ENCODE measurements at places on chromosomes 3 and 15.

DNA sequence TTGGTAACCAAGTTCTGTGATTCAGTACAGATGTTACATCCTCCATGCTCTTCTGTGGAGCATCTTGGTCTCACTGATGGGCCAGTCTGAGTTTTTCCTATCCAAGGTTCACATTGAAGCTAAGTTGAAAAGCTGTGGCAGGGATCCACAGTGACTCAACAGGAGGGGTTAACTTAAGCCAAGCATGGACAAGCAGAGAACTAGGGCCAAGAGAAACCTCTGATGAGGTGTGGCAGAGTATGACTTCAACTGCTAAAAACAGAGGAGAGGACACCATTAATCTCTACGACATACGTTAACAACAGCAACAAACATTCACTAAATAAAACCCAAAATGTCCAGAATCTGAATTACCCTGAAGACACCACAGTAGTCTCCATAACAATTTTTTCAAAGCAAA is 268.1 kb upstream of the UBE2E2 start:
- no peak for DNase-seq

DNA sequence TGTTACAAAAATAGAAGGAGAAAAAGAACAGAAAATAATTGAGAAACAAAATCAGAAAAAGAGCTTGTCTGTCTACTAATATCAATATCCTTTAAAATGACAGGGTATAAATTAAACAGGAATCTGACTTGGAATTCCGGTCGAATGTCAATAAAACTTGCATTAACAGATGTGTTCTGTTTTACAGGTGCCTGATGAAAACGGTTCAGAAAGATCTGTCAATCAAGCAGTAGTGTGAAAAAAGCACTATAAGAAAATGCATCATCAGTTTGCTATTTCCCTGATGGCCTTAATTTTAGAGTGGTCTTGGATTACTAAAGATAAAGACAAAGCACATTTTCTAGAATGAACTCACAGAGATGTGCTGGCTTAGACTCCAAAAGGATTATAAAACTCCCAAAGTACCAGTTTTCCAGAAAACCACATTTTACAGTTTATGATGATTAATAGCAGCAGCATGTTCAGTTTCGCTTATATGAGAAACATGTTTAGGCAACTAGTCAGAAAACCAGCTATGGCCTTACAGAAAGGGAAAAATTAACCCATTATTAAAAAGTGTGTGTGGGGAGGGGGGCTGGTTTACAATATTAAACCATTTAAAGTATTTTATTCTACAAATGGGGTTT is 8.2 kb upstream of the C3orf38 start:
- DNase-seq: no peak

GRCh38 chr3:12472796-12473195 is 11.5 kb upstream of the TSEN2 start:
- DNase-seq: no peak

DNA sequence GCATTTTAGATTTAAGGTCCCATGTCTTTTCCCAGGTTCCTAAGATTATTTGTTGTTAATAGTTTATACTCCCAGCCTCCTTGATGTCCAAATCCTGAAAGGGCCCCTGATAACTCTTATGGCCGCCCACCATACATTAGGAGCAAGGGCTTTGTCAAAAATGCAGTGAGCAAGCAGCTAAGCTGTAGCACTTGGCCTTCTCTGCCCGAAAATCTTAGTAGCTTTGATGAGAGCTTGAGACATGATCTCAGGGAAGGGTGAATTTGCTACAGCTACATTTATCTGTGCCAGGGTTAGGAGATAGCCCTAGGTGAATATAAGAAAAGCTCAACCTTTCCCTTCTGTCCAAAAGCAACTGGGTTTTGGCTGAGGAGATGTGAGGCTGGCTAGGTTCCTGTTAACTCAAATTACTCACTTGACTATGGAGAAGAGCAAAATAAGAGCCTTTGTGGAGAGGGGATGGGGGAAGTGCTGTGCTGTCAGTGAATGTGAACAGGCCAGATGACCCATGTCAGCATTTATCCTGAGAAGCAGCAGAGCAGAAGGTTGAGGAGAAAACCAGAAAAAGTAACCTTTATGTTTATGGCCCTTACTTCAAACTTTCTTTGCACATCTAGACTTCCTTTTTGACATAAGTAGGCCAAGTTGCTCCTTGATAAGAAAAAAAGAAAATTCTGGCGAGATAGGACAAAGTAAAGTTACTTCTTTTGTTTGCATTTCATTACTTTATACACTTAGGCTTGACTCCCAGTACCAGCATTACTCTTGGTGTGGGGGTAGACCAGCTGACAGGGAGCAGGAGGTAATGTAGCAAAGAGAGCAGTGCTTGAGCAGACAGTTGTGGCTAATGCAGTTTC is 21.1 kb downstream of the MAPK6 start:
- DNase-seq: peak; percentile 63

DNA sequence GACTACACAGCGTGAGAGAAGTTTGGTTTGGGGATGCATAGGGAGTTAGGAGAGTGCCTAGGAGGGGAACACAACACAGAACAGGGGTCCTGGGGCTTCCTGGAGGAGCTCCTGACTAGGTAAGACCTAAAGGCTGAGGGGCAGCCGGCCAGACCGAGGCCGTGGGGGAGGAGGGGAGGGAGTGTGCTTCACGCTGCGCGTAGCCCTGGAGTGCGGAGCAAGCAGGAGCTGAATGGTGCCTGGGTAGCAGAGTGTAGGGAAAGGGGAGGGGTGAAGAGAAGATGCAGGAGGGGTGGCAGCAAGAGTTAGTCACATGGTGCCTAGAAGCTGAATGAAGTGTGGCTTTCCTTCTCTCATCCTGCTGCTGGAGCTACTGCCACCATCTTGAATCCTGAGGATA is 32.4 kb upstream of the HHATL start:
- DNase-seq: no peak

GRCh38 chr3:34020726-34021680 is 222.6 kb downstream of the PDCD6IP start:
- DNase-seq: peak; percentile 48

DNA sequence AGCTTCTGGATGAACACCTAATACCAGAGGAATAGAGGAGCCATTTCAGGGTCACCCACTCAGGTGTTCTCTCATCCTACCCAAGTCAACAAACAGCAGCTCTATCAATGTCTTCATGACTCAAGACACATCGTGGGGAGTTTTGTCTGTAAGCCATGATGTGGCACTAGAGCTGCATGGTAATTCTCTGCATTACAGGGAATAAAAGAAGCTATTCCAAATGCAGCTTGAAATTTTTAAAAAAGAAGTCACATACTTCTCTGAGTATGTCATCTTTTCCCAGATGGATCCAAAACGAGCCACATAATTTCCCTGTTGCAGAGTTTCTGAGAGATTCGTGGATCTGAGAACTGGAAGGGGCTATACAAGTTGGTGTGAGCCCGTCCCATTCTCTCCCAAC is 6.1 kb upstream of the THSD4 start:
- DNase-seq: no peak

- DNase-seq: no peak
Measured at GRCh38 chr3:105733356-105733755, 135.5 kb downstream of the CBLB start.

DNA sequence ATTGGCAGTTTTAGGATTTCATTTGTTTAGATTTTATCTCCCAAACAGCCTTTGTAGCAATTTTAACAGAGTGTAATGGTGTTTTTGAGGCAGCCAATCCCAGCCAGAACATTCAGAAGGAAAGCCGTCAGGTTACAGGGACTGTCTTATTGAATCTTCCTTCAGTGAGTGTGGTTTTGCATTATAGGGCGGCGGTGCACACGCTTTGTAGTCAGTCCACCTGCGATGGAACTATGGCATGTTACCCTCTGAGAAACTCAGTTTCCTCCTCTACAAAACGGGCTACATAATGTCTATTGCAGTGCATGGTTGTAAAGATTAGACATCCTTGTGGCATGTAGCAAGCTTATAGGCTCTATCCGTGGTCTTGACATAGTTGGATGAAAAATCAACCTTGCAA is 1.0 kb downstream of the LRRC28 start:
- DNase-seq: no peak

DNA sequence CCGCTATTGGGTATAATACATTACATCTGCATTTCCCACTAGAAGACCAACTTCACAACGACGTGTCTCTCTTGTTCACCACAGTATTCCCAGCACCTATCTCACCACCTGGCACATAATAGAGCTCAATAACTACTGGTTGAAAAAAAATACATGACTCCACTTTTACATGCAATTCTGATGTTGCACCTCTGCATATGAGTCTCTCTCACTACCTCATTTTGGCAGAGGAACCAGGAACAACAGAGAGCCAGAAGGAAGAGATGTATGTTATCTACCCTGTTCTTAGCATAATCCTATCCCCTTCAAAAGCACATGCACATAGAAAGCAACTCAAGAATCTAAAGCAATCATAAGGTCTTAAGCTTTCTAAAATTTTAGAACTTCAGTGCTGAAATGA is 61.6 kb downstream of the SHQ1 start:
- no peak for DNase-seq

DNA sequence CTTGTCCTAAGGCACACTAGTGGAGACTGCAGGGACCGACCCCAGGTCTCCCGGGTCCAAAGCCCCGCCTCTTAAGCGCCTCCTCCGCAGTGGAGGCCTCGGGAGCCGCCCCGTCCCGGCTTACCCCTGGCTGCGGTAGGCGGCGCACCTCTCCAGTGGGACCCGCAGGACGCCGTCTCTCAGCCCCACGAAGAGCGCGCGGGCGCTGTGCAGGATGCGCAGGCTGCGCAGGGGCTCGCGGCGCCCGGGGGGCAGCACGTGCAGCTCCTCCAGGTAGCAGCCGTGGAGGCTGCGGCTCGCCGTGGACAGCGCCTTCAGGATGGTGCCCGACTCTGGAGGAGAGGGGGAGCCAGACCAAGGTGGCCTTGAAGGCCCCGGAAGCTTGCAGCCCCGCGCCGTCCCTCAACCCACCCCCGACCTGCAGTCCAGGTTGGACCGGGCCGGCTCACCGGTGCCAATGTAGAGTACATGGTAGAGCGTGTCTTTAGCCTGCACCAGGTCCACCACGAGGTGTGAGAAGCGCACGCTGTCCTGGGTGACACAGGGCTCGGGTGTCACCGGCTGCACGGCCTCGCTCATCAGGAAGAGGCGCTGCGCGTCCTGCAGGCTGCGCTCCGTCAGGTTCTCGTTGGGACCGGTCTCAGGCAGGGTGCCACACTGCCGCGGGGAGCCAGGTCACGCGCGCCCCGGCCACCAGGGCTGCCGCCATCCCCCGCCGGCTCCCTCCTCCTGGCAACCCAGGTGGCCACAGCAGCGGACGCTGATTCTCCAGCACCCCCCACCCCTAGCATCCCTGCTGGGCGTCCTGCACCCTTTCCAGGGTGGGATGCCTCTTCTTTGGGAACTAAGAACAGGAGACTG is 105.5 kb downstream of the SEMA5B start:
- no peak for DNase-seq

- peak; percentile 18 for DNase-seq
Measured at GRCh38 chr3:8663177-8664061, 18.8 kb upstream of the SSUH2 start.

GRCh38 chr3:165983284-165983683 is 146.1 kb upstream of the BCHE start:
- DNase-seq: no peak

DNA sequence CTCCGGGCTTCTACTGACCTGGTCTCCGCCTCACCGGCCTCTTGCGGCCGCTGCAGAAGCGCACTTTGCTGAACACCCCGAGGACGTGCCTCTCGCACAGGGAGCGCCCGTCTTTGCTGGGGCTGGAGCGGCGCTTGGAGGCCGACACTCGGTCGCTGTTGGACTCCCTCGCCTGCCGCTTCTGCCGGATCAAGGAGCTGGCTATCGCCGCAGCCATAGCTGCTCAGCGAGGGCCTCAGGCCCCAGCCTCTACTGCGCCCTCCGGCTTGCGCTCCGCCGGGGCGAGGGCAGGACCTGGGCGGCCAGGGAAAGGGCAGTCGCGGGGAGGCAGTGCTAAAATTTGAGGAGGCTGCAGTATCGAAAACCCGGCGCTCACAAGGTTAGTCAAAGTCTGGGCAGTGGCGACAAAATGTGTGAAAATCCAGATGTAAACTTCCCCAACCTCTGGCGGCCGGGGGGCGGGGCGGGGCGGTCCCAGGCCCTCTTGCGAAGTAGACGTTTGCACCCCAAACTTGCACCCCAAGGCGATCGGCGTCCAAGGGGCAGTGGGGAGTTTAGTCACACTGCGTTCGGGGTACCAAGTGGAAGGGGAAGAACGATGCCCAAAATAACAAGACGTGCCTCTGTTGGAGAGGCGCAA is 319.2 kb downstream of the FGF12 start:
- DNase-seq: no peak

GRCh38 chr3:140545756-140546155 is 132.1 kb upstream of the TRIM42 start:
- DNase-seq: no peak

DNA sequence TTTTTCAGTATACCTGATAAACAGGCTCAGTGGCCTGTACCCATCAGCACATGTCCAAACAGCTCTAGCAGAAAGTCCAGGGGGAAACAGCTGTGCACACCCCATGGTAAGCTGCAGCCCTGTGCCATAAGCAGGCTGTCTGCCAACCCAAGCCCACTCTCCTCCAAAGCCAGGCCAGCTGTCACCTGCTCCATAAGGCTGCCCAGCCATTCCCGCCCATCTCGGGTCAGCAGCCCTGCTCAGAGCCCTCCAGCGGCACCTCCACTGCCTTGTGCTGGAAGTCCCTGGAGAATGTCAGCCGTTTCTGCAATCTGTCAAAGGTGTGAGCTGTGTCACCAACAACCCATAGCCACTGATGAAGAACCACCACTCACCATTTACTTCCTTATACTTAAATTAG is 82.0 kb downstream of the NTRK3 start:
- DNase-seq: no peak

- DNase-seq: peak; percentile 24
Measured at GRCh38 chr3:169241991-169242707, 421.4 kb downstream of the MECOM start.

- DNase-seq: peak; percentile 24
Measured at GRCh38 chr3:114122027-114122709, 56.7 kb downstream of the DRD3 start.

DNA sequence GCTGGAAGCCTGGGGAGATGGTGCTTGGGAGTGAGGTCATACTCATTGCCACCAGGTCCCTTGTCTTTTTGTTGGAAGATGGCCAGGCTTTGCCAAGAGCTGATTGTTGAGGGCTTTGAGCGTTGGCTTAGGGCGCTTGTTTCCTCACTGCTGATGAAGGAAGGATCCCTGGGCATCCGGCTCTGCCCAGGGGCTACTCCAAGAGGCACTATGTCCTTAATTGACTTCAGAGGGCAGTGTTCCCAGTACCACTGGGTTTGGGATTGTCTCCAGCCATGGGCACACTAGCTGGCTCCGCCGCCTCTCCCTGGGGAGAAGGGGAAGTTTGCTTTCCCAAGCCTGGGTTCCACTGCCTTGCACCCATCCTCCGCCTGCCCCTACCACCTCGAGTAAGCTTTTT is 57.2 kb upstream of the RGMA start:
- peak; percentile 59 for DNase-seq

DNA sequence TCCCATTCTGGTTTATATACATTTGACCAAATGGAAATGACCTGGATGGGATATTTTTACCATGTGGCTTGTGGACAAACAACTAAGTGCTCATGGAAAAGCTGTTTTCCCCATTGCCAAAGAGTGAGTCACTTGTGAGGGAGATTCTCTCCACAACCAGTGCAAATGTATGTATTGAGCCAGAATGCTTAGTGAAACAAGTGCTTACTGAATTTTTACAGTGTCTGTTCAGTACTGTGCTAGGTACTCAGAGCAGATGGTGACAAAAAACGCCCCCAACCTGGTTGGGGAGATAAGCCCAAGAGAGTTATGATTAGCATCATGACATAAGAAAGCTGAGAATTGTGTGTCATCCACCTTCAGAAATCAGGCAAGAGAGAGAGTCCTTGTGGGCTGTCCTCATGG is 2.3 kb downstream of the CHP1 start:
- no peak for DNase-seq

GRCh38 chr3:131033480-131034080 is 6.9 kb downstream of the NEK11 start:
- DNase-seq: peak; percentile 25

GRCh38 chr15:42921342-42921731 is 759 bp upstream of the TTBK2 start:
- DNase-seq: peak; percentile 49
